ENCODE measurements at places on chromosomes 7 and 10.

DNA sequence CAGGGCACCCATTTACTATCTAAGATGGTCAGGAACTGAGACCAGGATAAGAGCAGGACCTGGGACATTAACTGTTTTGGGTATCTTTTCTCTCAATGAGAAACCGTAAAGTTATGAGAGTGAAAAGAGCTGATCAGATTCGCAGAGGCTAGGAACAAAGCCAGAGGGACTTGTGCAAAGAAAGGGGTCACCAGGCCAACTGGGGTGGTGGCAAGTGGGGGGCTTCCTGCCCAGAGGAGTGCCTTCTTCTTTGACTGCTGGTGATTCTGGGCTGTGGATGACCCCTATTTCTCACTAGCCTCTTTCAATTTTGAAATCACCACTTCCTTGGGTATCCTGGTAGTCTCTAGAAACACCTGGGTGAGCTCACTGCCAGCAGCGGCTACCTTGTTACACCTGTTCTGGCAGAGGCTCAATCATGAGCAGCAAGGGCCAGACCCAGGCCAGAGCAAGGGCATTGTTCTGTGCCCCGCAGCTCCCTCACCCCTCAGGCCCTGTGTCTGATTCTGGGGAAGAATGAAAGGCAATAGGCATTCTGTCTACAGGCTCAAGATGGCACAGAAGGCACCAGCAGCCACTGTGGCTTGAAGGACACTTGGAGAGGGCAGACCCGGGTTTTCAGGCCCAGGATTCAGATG, 999 bp downstream of the SFTPD start:
- DNase-seq = no peak

DNA sequence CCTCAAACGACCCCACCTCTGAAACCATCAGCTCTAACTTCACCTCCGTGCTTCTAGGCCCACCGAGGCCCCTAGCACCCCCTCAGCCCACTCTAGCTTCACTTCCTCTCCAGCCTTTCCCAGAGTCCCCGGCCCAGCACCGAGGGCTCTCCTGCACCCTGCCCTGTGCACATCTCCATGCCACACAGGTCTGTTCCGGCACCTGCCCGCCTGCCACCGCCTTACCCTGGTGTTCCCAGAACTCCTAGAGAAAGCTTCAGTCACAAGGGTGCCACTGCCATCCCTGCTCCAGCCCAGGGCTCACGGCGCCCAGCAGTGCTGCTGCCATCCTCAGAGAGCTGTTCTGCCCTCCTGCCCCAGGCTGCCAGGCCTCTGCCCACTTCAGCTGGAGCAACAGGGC, 61.3 kb upstream of the INSIG1 start:
- no peak for DNase-seq

DNA sequence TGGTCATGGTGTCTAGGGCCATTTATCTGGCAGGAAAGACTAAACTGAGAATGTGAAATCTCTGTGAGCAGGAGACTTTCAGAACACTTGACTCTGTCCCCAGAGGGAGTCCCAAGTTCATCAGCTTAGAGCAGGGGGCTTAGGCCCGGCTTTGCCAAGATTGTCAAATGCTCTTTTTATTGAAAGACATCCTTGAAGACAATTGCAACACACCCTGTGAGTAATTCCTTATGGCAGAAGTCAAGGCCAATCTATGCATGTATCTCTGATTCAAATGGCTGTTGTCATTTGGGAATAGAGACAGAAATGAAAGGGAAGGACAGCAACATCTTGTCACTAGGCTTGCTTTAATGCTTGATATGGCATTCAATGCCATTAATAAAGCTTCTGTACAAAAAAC, 33.7 kb downstream of the BAMBI start:
- DNase-seq = no peak

GRCh38 chr10:22461891-22462290, 116.6 kb downstream of the SPAG6 start:
- DNase-seq = no peak

DNA sequence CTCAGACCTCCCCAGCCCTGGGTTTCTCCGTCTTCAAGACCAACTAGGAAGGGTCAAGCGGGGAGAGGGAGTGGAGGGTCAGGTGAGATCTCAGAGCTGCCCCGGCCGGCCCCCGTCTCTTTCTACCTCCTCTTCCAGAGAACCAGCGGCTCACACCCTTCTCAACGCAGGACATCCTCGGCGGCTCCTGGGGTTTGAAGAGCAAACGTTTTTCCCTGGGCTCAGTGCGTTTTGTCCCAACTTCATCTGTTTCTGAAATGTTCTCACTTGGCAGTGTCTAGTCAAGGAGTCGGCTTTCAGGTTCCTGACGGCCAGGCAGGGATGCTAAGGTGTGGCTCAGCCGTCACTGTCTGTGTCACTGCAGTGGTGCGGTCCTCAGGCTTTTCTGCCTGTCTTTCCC, 416.4 kb upstream of the FOXK1 start:
- DNase-seq = no peak

- no peak for DNase-seq
These were observed 212.6 kb downstream of the TYW1 start for GRCh38 chr7:67209256-67209655.

Data from activated naive CD4-positive, alpha-beta T cell treated with Interleukin-2 at 50 U/mL for 16 hours (primary cell).